MG63 (cell line): ENCODE measurements at places on chromosomes 6 and 20. TPM values are rescaled to one million over a fixed set of nuclear protein-coding genes. Genes with fewer than 3 reads are reported as not detected.

The BTN1A1 gene
- not detected in 2 replicates for total RNA-seq

- peak; percentile 24 for DNase-seq
Measured at GRCh38 chr6:118283766-118284165, 264.3 kb upstream of the PLN start.

The POM121L2 gene
- total RNA-seq, result not detected in 2 replicates

- DNase-seq, result no peak
Measured at GRCh38 chr6:31568537-31568961, 3.5 kb upstream of the LTA start.

- no peak for DNase-seq
Measured at GRCh38 chr6:71478834-71479541, 190.4 kb downstream of the OGFRL1 start.
